ENCODE measurements at places on chromosomes 16 and 17.
A peak's percentile ranks its signal among the peaks of the same experiment; 100 is the strongest.

DNA sequence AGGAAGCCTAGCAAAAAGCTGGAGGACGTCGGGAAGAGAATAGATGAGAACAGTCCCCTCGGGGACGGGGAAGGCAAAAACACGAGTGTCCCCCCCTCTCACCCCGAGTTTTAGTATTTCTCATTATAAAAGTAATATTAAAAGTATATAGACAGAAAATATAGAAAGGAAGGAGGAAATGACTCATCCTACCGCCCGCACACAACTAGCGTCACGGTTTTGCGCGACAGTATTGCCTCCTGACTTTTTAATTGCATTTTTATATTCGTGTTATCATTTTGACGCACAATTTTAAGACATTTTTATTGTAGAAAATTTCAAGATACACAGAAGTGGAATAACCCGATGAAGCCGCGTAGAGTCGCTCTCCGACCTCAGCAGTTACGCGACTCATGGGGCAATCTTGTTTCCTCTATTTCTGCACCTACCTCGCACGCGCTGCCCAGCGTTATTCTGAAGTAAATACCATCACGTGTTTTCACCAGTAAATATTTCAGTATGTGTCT, 652 bp upstream of the SLC25A19 start:
- DNase-seq: peak; percentile 48

- DNase-seq: no peak
Measured at GRCh38 chr17:81741594-81742452, 29.7 kb downstream of the SLC25A10 start.

DNA sequence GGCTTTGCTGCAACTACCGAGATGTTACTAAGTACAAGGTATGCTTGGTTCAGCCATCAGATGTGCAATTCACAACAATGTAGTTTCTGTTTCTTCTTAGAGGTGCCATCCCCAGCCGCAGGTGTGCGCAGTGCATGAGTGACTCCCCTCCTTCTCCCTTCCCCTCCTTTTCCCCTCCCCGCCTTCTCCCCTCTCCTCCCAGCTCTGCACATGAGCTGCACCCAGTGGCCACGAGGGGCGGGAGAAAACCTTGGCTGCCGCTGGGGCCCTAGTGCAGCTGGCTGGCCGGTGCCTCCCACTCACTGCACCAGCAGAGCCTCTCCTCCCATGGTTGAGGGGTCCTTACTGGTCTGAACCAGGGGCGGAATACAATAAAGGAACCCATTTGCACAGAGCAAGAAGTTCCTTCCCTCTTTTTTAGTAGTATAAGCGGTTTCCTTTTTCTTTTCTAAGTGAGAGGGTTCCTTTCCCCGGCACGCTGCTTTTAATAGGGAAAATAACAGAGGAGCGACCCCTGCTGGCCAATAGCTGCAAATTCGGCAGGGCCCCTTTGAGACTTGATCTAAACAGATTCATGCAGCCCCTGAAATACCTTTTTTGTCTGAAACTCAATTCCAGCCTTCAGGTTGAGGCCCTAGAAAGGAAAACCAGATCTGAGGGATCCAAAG, 7.8 kb upstream of the CCL15 start:
- peak; percentile 17 for DNase-seq

- DNase-seq: peak; percentile 68
Measured at GRCh38 chr16:14310519-14310991, 239.4 kb downstream of the MRTFB start.

DNA sequence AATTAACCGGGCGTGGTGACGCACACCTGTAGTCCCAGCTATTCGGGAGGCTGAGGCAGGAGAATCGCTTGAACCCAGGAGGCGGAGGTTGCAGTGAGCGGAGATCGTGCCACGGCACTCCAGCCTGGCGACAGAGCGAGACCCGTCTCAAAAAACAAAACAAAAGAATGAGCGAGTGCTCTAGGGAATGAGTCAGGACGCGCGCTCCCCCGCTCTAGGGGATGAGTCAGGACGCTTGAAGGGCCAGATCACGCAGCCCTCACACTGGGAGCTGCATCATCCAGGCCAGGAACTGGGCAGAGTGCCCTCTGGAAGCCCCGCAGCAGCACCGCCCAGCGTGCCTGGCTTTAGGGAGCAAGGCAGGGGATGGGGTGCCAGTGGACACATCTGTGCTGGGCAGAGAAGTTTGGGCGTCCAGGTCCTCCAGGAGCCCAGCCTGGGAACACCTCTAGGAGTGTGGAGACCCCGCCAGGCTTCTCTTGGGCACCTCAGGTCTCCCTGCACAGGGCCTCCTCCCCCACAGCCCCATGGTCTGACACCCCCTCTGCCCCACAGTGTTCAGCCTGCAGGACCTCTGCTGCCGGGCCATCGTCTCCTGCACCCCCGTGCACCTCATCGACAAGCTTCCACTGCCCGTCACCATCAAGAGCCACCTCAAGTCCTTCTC, 3.9 kb upstream of the WFIKKN1 start:
- DNase-seq: peak; percentile 33

All from BE2C (cell line).